ENCODE measurements at places on chromosomes 5 and 9.

GRCh38 chr5:134086225-134086942, 28.1 kb upstream of the TCF7 start:
- DNase-seq = no peak

- DNase-seq = no peak
Observed at GRCh38 chr9:26893030-26893676, 551 bp upstream of the CAAP1 start.

DNA sequence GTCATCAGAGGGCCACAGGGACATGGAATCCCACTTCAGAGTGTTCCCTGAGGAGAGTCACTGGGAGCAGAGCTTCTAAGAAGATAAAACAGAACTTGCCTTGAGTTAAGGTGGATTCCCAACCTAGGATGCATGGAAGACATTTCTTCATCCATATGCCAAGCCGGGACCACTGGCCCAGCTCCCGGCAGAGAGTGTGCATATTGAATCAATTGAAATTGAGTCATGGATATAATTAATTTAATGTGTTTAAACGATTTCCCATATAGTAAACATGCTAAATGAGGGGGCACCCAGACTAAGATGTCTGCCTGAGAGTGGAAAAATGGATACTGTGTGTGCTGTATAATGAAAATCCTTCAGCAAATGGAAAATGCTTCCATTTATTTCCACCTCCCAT, 194.4 kb upstream of the TBC1D2 start:
- DNase-seq = no peak

GRCh38 chr5:10663489-10664179, 97.4 kb downstream of the DAP start:
- no peak for DNase-seq

DNA sequence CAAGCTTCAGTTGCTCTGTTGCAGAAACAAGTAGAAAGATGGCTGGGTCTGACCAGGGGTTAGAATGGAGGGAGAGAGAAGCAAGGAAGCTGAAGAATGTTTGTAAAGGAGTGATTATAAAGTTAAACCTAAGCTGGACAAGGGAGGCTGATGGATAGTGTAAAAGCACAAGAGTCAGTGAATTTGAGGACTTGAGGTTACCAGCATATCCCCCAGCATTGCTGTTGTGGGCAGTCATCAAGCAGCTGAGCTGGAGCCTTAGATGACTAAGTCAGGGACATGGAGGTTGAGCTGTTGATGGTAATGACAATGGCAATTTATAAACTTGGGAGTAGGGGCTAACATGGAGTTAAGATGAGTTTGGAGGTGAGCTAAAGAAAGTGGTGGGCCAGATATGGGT, 131.5 kb downstream of the ERCC6L2 start:
- DNase-seq = no peak

DNA sequence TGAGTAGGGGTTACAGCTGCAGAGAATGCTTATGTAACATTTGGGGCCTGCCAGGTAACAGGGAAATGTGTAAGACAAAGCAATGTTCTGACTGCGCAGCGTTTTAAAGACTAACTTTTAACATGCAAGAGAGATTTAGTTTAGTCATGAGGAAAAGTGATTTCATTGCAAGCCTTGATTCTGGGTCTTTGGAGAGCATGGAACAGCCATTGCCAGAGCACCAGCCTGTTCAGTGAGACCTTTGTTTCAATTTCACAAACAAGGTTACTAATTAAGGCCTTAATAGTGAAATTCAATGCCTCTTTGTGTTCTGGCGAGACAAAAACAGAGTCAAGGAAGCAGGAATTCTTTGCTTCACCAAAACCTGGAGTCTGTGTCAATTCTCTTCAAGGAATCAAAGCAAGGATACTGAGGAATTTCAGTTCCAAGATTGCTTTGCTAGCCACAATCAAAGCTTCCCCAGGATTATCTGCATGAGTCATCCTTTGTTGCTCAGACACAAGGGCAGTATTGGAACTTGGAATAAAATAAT, 14.4 kb downstream of the CKMT2 start:
- no peak for DNase-seq

DNA sequence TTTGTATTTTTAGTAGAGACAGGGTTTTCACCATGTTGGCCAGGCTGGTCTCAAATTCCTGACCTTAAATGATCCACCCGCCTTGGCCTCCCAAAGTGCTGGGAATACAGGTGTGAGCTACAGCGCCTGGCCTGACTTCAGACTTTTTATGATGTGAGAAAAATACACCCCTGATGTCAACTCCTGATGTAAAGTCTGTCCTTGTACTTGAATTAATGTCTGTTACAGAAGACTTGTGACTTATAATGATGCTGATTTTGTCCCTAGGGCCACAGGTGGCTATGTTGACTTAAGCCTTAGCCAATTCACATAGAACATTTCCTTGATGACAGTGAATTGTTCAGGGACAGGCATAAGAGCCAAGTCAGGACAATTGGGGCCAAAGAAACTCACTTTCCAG, 42.5 kb upstream of the MELK start:
- no peak for DNase-seq

DNA sequence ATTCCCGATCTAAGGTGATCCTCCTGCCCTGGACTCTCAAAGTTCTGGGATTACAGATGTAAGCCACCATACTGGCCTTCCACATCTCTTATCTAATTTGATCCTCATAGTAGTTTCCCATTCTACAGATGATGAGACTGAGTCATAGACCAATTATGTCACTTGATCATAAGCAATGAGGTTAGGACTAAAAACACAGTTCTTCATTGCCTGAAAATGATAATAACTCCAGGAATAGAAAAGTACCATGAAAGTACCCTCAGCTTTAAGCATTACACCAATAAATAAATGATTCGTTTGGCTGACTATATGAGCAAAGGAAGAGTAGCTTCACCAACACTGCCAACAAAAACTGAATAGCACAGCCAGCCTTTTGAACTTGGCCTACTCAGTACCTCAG, 389.5 kb downstream of the ACTL7B start:
- DNase-seq = no peak

- no peak for DNase-seq
Observed at GRCh38 chr9:133822430-133823065, 84.4 kb upstream of the SARDH start.

GRCh38 chr5:42691413-42691937, 65.1 kb upstream of the CCDC152 start:
- no peak for DNase-seq

DNA sequence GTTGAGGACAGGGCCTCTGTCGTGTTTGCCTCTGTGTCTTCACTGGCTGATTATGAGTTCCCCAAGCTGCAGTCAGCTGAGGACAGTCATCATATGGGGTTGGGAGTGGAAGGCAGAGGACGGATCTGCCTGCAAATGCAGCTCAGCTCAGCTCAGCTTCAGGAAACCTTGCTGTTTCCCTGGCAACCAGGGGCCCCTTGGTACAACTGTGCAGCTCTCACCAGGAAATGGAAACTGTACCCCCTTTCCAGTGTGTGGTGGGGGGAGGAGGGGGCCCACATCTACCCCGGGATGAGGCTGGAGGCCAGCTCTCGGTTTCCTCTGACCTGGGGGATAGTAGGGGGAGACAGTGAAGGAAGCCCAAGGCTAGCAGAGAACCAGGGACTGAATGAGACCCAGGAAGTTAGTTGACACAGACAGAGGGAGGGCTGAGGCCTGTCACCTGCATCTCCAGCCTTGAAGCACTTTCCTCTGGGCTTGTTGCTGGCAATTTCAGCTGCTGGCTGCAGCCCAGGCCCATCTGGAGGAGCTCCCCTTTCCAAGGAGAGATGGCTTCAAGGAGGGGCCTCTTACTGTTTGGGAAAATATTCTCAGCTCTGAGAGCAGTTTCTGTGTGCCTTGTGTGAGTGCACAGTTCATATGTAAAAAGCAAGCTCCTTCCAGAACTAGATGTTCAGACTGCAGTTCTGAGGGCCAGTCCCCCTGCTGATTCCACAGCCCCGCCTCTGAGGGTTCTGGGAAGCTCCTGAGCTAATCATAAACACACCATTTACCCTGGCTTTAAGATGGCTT, 6.9 kb downstream of the ANXA6 start:
- peak; percentile 16 for DNase-seq

DNA sequence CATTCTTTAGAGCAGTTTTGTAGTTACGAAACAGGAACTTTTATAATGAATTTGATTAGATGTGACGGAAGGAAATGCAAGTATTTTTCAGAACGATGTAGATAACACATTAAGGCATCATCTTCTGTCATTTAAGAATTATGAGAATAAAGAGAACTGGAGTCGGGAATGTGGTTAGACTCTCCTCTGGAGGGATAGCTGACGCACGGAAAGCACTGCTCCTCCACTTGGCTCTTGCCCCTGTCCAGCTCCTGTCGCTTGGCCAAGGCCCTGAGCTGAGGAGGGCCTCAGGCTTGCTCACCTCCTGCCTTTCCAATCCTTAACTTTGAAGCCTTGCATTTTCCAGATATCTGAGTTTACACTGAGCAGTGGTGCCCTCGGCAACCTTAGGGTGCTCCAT, 60.5 kb downstream of the MAP1B start:
- no peak for DNase-seq

DNA sequence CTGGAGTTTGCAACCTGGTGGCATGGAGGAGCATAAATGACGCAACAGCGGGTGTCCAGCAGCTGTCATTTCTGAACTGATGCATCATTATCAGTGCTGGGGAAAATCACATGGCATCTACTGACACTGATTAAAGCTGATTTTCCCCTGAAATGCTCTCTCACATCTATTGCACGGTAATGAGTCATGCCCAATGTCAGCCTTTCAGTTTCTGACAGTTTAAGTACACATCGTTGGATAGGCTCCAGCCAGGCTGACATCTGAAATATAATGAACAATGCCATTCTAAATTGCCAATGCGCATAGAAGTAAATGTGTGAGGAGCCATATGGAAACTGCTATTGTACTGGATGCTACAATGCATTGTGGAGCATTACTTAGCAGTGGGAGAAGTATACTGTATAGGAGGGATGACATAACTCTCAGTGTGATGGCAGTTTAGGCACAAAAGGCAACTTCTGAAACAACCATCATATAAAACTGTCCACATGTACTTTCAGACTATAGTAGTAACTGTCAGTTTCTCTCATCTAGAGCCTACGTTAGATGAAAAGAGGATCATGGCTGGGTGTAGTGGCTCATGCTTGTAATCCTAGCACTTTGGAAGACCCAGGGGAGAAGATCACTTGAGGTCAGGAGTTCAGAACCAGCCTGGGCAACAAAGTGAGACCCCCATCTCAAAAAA, 389.3 kb upstream of the DMAC1 start:
- no peak for DNase-seq

DNA sequence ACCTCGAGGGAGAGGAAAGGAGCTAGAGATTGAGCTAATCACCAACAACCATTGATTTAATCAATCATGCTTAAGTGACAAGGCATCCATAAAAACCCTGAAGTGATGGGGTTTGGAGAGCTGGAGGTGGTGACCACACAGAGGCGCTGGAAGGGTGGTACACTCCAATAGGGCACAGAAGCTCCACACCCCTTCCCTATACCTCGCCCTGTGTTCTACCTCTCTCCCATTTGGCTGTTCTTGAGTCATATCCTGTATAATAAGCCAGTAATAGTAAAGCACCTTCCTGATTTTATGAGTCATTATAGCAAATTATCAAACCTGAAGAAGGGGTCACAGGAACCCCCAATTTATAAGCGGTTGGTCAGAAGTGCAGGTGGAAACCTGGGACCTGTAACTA, 18.3 kb downstream of the ACTL7B start:
- no peak for DNase-seq

DNA sequence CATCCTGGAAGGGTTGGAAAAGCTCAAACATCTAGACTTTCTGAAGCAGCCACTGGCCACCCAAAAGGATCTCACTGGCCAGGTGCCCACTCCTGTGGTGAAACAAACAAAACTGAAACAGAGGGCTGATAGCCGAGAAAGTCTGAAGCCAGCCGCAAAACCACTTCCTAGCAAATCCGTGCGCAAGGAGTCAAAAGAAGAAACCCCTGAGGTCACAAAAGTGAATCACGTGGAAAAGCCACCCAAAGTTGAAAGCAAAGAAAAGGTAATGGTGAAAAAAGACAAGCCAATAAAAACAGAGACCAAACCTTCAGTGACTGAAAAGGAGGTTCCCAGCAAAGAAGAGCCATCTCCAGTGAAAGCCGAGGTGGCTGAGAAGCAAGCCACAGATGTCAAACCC, 87.6 kb downstream of the MAP1B start:
- no peak for DNase-seq

DNA sequence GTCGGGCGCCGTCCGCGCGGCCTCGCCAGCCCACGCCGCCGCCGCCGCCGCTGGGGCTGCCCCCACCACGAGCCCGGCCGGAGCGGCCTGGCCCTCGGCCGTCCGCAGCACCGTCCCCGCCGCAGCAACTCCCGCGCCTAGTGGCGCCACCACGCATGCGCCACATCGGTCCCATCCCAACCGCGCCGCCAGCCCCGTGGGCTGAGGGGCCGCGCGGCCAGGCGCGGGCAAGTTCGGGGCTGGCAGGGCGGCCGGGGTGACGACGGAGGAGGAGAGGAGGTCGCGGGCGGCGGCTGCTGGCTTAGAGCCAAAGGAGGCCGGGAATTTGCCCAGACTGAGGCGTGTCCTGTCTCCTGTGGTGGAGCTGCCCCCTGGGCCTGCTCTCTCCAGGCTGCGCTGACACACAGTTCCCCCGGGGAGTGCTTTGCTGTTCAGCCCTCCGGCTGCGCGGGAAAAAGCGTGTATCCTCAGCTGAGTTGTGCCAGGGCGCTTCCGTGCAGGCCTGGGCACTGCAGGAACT, at the start of gene TUSC1:
Gene TUSC1, minus strand, starts transcription at position 298 of the 520 bp plus-strand sequence. Its CDS starts 132 bp downstream, at position 166.
- DNase-seq = no peak

DNA sequence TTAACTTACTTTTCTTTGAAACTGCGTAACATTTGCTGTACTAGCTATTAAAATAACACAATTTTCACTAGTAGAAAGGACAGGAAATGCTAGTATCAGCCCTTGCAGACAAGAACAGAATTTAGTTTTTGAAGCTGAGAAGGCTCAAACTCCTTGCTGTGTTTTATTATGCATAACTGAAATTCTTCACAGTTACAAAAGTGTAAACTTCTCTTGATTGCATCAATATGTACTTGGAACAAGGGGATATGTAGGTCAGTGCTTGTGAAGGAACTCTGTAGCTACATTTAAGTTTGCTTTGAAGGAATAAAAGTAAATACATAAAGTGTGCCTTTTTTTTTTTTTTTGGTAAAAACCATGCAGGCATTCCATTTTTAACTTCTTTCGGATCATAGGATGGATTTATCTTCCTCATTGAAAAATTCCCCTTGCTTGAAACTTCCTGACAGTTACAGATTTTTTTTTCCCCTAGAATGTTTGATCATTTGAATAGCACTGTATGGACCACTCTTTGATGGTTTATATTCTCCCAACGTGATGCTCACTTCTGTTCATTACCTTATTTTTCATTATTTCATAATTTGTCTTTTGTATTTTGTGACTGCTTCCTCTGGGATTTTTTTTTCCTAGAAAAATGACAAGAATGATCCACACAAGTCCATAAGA, 94.9 kb upstream of the DAB2 start:
- DNase-seq = no peak
